NCI-H1436 treated with DMSO at 0.1 percent for 48 hours (cell line): ENCODE measurements at places on chromosomes 12 and 14.

GRCh38 chr14:38290601-38291188, 34.8 kb upstream of the CLEC14A start:
- no peak for DNase-seq

GRCh38 chr12:49292729-49293055, 2.3 kb upstream of the PRPH start:
- DNase-seq, result no peak

DNA sequence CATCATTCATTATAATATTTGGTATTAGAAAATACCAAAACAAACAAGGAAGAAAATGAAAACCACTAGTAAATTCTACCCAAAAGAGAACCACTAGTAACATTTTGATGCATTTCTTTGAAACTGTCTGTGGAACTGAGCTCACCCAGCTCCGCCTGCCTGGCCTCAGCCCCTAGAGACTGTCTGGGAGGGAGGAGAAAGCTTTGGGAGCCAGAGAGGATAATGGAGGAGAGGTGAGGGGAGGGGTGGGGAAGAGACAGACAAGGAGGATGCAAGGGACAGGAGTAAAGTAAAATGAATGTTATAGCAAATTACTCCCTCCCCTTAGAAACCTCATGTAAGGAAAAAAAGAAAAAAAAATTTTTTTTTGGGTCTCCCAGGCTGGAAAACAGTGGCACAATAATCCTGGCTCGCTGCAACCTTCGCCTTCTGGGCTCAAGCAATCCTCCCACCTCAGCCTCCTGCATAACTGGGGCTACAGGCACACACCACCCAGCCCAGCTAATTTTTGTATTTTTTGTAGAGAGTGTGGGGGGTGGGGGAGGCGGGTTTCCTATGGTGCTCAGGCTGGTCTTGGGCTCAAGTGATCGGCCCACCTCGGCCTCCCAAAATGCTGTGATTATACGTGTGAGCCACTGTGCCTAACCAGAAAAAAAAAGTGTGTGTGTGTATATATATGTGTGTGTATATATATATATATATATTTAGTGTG, 3.2 kb upstream of the MMP19 start:
- DNase-seq, result no peak

- no peak for DNase-seq
Observed at GRCh38 chr12:110001596-110001995, 2.4 kb downstream of the ANKRD13A start.

DNA sequence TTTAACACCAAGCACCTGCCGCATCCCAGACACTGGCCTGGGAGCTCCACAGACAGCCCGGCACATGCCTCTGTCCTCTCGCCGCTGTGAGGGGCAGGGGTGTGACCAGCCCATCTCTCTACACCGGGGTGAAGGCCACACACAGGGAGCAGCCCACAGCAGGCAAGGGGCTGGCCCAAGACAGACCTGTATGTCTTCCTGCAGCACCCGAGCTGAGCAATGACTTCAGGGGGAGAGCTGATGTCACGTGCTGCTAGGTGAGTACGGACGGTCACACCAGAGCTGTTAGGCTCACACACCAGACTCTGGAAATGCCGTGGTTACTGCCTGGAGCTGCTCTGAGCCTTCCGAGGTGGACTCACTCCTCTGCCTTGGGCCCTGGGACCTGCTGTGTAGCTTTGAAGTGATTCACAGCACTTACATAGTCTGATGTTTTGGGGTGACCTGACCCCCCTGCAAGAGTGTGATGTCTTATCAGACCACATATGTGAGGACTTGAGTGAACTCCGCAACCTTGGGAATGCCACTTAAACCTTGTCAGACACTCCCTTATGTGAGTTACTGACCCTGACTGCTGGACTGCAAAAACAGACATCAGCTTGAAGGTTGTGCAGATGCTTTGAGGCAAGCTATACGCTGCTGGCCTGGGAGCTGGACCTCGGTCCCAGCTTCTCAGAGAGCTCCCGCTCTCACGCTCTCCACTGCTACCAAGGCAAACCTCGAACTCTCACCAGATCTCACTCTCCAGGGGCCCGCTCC, 1.8 kb downstream of the XRCC3 start:
- no peak for DNase-seq

DNA sequence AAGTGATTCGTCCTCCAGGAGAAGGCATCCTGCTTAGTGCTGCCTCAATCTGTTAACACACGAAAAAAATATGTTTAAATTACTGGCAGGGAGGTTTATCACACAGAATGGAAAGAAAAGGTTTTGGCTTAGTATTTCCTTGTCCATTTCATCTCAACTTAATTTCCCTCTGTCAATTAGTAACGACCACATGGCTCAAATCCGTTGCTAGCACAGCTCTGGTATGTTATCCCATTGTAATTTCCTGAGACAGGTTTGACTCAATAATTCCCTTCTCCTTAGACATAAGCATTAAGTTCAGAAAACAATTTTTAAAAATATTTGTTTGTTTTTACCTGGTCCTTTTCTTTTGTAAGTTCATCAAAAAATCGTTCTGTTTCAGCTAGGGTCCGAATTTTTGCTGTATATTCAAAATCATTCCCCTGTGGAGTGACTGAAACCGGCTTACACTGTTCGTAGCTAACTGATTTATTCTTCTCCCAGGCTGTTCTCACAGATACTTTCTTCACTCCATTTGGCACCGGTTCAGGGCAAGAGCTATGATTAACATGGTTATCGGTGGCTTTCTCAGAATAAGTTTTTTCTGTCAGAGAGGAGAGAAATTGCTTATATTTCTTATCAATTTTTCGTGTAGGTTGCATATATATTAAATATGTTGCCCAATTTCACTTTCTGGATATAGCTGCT, 10.1 kb upstream of the PITPNM2 start:
- no peak for DNase-seq

GRCh38 chr12:109018296-109018695, 2.6 kb downstream of the SVOP start:
- DNase-seq, result no peak

- no peak for DNase-seq
Observed at GRCh38 chr12:495466-495865, 35.7 kb downstream of the B4GALNT3 start.

DNA sequence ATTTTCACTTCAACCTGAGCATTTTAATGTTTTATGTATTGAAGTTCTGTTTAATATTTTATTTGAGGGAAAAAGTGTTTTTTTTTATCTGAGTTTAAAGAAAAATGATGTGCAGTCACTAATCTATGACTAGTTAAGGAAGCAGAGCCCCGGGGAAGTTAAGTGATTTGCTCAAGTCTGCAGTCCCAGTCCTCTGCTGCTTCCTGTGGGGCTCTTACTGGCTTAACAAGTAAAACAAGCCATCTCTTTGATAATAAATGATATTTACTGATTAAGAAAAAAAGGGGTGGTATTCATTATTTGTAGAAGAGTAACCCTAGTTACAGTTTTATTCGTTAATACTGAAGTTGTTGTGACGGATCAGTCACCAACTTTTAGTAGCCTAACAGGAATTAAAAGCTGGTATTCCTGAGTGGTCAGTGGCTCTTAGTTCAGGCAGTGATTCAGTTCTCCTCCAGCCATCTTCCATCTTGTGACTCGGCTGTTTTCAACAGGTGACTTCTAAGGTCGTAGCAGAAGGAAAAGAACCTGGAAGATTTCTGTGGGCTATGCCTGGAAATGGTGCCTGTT, 21.7 kb downstream of the BICDL1 start:
- DNase-seq, result no peak

GRCh38 chr12:89289720-89290119, 62.6 kb downstream of the DUSP6 start:
- no peak for DNase-seq

- DNase-seq, result peak; percentile 42
Observed at GRCh38 chr12:57583008-57583831, 7.8 kb upstream of the PIP4K2C start.

- DNase-seq, result no peak
Observed at GRCh38 chr12:22672951-22673350, 48.0 kb downstream of the ETNK1 start.

DNA sequence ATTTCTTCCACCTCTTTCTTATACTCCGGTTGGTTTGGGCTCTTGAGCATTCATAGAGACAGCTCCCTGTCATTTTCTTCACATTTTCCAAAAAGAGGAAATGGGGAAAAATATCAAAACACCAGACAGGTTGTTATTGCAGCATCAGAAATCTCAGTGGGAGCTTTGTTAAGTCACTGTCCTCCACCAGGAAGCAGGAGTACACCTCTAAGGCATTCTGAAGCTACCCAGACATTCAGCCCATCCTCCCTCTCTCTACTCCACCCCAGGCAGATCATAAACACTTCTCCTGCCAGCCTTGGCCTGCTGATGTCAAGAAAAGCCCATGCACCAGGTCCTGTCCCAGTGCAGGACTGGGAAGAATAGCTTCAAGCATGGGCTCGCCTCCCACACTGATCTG, 1198.3 kb downstream of the VRK1 start:
- no peak for DNase-seq

GRCh38 chr12:110775997-110776396, 33.3 kb upstream of the PPP1CC start:
- no peak for DNase-seq

DNA sequence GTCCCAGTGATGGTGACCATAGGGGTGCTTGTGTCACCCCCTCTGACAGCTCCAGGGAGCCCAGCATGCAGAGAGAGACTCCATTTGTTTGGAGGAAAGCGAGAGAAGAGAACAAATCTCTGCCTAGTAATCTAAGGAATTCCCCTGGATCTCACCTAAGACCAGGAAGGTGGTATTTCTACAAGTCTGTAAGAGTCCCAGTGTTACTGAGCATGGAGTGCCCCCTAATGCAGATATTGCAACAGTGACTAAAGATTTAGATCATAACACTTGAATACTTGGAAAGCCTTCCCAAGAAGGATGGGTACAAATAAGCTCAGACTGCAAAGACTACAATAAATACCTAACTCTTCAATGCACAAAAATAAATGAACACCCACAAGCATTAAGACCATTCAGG, 360.4 kb upstream of the GARIN6 start:
- DNase-seq, result no peak

GRCh38 chr12:79006306-79006705, 141.7 kb downstream of the SYT1 start:
- DNase-seq, result no peak

GRCh38 chr12:83700838-83701237, 1014.1 kb downstream of the TMTC2 start:
- no peak for DNase-seq

DNA sequence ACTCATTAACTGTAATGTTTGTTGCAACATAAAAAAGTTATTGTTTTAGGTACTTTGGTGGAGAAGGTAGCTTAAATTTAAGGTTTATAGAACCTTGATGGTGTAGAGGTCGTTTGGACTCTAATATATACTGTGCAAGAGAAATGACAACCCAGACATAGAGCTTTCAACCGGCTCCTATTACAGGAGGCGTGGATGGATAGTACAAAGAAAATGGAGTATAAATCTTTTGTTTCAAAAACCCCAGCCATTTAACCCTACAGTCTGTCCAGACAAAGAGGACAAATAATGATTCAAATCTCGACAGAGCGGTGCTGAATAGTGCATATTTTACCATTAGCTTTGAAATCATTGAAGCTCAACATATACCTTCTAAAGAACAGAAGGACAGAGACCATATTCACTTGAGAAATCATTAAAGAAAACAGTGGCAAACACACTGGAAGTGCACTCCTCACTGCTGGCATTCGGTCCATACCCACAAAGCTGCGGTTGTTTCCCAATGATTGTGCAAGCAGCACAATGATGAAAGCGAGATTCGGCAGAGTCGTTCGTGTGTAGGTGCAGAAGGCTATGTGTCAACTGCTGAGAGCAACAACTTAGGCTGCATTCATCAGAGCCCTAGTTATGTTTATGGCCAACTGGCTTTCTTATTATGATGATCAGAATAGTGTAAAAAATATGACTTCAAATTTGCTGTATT, 688.6 kb downstream of the NOVA1 start:
- no peak for DNase-seq

GRCh38 chr14:20978687-20979086, 11.1 kb upstream of the METTL17 start:
- no peak for DNase-seq

GRCh38 chr14:104898870-104899510, 25.7 kb upstream of the PLD4 start:
- DNase-seq, result no peak

DNA sequence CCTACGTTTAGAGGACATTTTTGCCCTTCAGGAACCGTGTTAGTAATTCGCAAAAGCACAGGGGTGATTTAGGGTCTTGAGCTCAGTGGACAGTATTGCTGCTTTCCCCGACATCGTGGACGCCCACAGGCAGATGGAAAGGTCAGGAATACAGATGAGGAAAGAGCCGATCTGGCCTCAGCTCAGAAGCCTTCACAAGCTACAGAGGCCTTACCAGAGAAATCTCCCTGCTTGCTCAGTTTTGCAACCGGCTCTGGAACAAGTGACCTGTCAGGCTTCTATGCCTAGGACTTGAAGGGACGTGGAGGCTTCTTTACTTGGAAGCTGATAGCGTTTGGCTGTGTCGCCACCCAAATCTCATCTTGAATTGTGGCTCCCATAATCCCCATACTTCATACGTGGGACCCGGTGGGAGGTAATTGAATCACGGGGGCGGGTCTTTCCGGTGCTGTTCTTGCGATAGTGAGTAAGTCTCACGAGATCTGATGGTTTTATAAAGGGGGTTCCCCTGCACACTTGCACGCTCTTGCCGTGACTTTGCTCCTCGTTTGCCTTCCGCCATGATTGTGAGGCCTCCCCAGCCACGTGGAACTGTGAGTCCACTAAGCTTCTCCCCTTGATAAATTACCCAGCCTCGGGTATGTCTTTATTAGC, 332.5 kb downstream of the MED13L start:
- DNase-seq, result no peak

DNA sequence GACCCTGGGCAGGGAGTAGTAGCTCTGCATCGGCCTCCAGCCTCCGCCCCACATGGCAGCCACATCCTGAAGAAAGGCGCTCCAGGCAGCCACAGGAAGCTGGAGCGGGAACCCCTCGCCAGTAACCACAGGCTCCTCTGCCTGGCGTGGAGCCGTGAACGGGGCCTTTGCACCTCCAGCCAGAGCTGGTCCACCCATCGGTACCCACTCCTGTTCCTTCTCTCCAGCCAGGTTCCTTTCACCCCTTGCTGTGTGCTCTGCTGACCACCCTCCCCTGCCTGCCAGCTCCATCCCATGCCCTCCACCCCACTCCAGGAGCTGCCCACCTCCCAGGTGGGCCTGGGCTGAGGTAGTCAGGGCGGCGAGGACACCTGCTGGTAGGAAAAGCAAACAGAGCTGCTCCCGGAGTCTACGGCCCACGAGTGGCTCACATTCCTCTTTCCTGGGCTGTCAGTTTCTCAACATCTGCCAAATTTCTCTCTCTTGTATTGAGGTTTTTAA, 2.7 kb downstream of the TGFB3 start:
- DNase-seq, result no peak

DNA sequence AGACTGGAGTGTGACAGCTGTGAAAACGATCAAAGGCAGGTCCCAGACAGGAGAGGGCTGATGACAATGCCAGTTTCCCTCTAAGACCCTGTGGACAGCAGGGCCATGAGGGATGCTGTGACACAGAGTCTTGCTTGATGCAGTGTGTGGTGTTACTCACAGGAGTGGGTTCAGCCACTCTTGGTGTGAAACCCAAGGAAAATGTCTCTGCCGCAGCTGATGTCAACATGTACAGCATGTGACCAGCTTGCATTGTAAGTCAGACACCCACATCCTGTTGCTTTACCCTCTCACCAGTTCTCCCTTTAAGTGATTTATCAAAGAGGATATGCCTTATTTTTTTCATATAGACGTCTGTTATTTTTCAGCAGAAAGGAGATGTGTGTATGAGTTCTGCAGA, 268.6 kb downstream of the BTG1 start:
- no peak for DNase-seq

- no peak for DNase-seq
Observed at GRCh38 chr14:92770484-92770883, 22.1 kb upstream of the LGMN start.
